ENCODE measurements at places on chromosomes 1 and 21. TPM values are rescaled to one million over a fixed set of nuclear protein-coding genes. Genes with fewer than 3 reads are reported as not detected.

CD5L gene
- not detected for polyA plus RNA-seq

OR2G6 gene
- not detected for polyA plus RNA-seq

- H3K27ac ChIP-seq, result no peak overlapping the region
- H3K27me3 ChIP-seq, result no peaks in the 10 kb centered on the region
- no peak overlapping the region for H3K4me3 ChIP-seq
- no peaks in the 10 kb centered on the region for H3K36me3 ChIP-seq
- H3K4me1 ChIP-seq, result no peaks in the 10 kb centered on the region
These were observed 1030.0 kb upstream of the TMPRSS15 start for GRCh38 chr21:19433623-19434022.

ADGRL4 gene
- polyA plus RNA-seq, result 21.3 TPM

- H3K27me3 ChIP-seq, result no peaks in the 10 kb centered on the region
- H3K4me3 ChIP-seq, result no peak overlapping the region
- H3K4me1 ChIP-seq, result peaks cover 41% of the 10 kb centered on the region
- 0 out of 2 replicates have a peak overlapping the region, but pooled peaks have one; percentile 3 for H3K27ac ChIP-seq
These were observed 460.1 kb upstream of the RUNX1 start for GRCh38 chr21:35509001-35509704.

- no peak overlapping the region for H3K27ac ChIP-seq
- no peaks in the 10 kb centered on the region for H3K36me3 ChIP-seq
- no peaks in the 10 kb centered on the region for H3K4me1 ChIP-seq
- no peak overlapping the region for H3K4me3 ChIP-seq
- H3K27me3 ChIP-seq, result no peaks in the 10 kb centered on the region
These were observed 244.8 kb downstream of the RPS6KC1 start for GRCh38 chr1:213295860-213296259.

GRCh38 chr1:178724376-178724727, 692 bp upstream of the RALGPS2 start:
- no peaks in the 10 kb centered on the region for H3K36me3 ChIP-seq
- peak overlapping the region; percentile 96 for H3K4me3 ChIP-seq
- DNase-seq, result no peak
- peaks cover 29% of the 10 kb centered on the region for H3K4me1 ChIP-seq
- H3K27me3 ChIP-seq, result no peaks in the 10 kb centered on the region
- no peak overlapping the region for H3K27ac ChIP-seq

DIO1 gene
- not detected for polyA plus RNA-seq

DNA sequence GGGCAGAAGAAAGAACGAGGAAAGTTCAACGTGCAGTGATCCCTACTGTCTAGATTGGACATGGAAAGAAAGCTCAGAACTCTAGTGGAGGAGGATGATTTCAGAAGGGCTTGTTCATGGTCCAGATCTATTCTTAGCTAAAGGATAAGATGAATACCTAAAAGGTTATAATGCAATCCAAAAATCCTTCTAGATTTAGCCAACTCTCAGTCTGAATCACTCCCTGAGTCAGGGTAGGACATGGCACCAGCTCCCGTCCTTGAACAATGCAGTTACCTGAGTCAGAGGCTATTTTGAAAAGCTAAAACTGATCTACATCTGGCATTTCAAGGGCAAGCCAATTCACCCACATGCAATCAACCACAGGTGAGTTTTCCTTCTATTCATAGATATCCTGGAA, 38.8 kb upstream of the HIVEP3 start:
- DNase-seq, result peak; percentile 94
- peak overlapping the region; percentile 21 for H3K4me3 ChIP-seq
- H3K27me3 ChIP-seq, result no peaks in the 10 kb centered on the region
- no peaks in the 10 kb centered on the region for H3K36me3 ChIP-seq
- peak overlapping the region; percentile 40 for H3K27ac ChIP-seq

DNA sequence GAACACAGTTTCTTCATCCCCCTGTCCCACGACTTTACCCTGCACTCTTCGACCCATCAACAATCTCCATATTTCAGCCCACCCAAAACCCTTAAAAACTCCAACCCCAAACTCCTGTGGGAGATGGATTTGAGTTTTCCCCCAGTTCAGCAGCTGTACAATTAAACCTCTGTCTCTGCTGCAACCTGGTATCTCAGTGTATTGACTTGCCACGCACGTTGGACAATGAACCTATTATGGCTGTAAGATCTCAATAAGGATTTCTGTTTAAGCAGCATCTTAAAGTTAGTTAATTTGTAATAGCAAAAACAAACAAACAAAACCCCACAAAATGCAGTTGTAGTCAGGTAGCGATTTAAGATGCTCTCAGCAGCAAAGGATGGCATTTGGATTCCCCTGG, 119.1 kb downstream of the TGFBR3 start:
- no peak for DNase-seq
- no peak overlapping the region for H3K4me3 ChIP-seq
- no peaks in the 10 kb centered on the region for H3K27me3 ChIP-seq
- no peak overlapping the region for H3K27ac ChIP-seq
- H3K36me3 ChIP-seq, result no peaks in the 10 kb centered on the region

DNA sequence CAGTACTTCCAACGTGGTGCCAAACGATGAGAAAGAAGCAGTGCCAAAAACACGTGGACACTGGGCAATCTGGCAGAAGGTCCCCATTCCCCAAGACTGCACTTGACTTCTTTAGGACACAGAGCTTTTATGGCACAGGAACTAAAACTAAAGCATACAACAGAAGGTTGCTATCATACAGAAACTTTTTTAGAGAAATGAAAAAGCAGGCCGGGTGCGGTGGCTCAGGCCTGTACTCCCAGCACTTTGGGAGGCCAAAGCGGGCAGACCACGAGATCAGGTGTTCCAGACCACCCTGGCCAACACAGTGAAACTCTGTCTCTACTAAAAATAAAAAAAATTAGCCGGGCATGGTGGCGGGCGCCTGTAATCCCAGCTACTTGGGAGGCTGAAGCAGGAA, 43.0 kb downstream of the GNB1 start:
- H3K27ac ChIP-seq, result no peak overlapping the region
- H3K36me3 ChIP-seq, result no peaks in the 10 kb centered on the region
- 0 out of 2 replicates have a peak, but pooled peaks cover 1% of the 10 kb centered on the region for H3K4me1 ChIP-seq
- no peak overlapping the region for H3K4me3 ChIP-seq

- no peak for DNase-seq
- H3K4me1 ChIP-seq, result no peaks in the 10 kb centered on the region
- H3K27ac ChIP-seq, result no peak overlapping the region
- H3K4me3 ChIP-seq, result no peak overlapping the region
These were observed 13.0 kb upstream of the C1orf174 start for GRCh38 chr1:3912809-3913685.

PSEN2 gene
- polyA plus RNA-seq, result 7.5 TPM

DNA sequence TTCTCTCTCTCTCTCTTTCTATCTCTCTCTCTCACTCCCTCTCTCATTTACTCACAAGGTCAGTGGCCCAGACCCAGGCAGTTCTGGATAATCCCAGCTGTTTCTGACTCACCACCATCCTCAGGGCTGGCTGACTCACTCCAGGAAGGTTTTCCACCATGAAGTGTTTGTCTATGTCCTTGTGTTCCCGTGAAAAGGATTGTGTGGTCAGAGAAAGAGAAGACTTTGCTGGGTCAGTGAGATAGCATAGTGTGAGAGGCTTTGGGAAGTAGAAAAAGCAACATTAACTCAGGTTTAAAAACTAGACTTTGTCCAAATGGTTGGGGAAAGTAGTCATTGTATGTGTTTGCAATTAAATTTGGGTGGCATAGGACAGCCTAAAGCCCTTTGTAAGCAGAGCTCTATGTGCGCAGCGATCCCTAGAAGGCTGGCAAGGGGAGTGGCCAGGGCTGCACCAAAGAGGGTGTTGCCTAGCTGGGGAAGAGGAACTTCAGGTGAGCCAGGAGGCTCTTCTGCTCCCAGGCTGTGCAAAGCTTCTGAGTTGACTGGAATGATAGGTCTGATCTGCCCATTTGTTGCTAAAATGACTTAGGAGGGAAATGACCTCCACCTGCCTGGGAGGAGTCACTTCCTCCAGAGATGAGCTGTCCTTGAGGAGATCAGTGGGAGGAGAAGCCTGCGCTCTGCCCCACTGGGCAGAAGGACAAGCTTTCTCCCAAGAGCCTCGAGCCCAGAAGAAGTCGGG, 4.9 kb upstream of the CAPN2 start:
- H3K27ac ChIP-seq, result peak overlapping the region; percentile 97

DNA sequence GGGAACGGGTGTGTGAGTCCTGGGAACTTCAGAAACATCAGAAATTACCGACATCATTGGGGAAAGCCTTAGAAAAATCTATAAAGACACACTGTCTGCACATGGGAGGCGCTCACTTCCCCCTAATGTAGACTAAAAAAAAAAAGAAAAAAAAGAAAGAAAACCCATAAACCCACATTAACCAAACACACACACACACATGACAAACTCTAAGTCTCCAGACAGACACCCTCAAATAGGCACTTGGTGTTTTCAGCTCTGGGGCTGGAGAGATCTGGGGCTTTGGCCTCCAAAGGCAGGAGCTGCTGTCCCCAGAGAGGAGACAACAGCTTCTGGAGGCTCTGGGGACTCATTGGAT, 13.2 kb upstream of the SDHB start:
- no peaks in the 10 kb centered on the region for H3K36me3 ChIP-seq
- peaks cover 7% of the 10 kb centered on the region for H3K4me1 ChIP-seq
- H3K27me3 ChIP-seq, result no peaks in the 10 kb centered on the region
- H3K4me3 ChIP-seq, result no peak overlapping the region
- no peak overlapping the region for H3K27ac ChIP-seq
- no peak for DNase-seq

TEKT2 gene
- not detected for polyA plus RNA-seq

KCNN3 gene
- not detected for polyA plus RNA-seq

GUCA2B gene
- polyA plus RNA-seq, result not detected

DNA sequence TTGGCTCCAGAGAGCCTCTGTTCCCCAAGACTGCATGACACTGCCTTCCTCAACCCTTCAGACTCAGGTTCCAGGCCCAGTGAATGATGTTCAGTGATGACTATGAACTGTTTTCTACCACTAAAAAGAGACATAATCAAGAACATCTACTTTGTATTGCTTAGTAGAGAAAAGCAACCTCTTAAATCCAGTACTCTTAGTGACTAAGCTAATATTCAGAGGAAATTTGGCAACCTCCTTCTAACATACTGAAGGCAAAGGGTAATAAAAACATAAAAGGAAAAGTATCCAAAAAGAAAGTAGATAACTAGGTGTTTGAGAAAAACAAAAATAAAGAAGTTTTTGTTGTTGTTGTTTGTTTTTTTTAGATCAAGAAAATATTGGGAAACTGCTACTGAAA, 153.3 kb upstream of the RUNX1 start:
- peaks cover 61% of the 10 kb centered on the region for H3K4me1 ChIP-seq
- H3K36me3 ChIP-seq, result no peaks in the 10 kb centered on the region
- H3K27me3 ChIP-seq, result no peaks in the 10 kb centered on the region

GRCh38 chr1:9448132-9449109, 90.8 kb upstream of the SLC25A33 start:
- H3K4me3 ChIP-seq, result no peak overlapping the region
- no peaks in the 10 kb centered on the region for H3K36me3 ChIP-seq
- H3K27ac ChIP-seq, result no peak overlapping the region
- DNase-seq, result no peak
- no peaks in the 10 kb centered on the region for H3K4me1 ChIP-seq
- H3K27me3 ChIP-seq, result no peaks in the 10 kb centered on the region

GRCh38 chr1:245195398-245195797, 40.6 kb downstream of the KIF26B start:
- no peak overlapping the region for H3K27ac ChIP-seq
- DNase-seq, result no peak
- H3K4me1 ChIP-seq, result peaks cover 12% of the 10 kb centered on the region
- no peaks in the 10 kb centered on the region for H3K27me3 ChIP-seq

DNA sequence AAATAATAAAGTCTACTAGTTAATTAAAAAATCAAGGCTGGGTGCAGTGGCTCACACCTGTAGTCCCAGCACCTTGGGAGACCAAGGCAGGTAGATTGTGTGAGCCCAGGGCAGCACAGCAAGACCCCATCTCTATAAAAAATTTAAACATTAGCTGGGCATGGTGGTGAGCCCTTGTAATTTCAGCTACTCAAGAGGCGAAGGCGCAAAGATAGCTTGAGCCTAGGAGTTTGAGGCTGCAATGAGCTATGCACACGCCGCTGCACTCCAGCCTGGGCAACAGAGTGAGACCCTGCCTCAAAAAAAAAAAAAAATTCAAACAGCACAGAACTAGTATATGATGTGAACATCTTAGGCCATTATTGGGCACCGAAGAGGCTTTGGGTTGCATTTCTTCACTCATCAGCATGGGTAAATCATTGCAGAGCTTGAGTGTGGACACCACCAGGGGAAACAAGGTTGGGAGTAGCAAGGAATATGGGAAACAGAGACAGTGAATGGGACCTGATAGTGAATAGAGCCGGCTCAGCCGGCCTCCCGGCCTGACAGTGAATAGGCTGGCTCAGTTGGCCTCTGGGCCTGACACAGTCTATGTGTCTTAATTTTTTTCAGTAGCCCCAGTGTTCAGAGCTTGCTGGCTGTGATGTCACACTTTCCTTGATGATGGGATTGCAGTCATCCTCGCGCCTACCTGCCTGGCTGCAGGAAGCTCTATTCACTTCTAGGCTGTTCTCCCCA, 89.1 kb upstream of the ERRFI1 start:
- H3K4me1 ChIP-seq, result peaks cover 21% of the 10 kb centered on the region
- H3K27ac ChIP-seq, result no peak overlapping the region
- H3K27me3 ChIP-seq, result no peaks in the 10 kb centered on the region
- no peak overlapping the region for H3K4me3 ChIP-seq

- no peaks in the 10 kb centered on the region for H3K4me1 ChIP-seq
- H3K27ac ChIP-seq, result no peak overlapping the region
- H3K4me3 ChIP-seq, result no peak overlapping the region
- no peaks in the 10 kb centered on the region for H3K36me3 ChIP-seq
These were observed 10.4 kb downstream of the COL18A1 start for GRCh38 chr21:45415188-45415942.

GRCh38 chr1:230641346-230641745, 935 bp upstream of the COG2 start:
- peaks cover 10% of the 10 kb centered on the region for H3K4me1 ChIP-seq
- DNase-seq, result peak; percentile 13
- no peaks in the 10 kb centered on the region for H3K36me3 ChIP-seq
- no peak overlapping the region for H3K27ac ChIP-seq
- H3K4me3 ChIP-seq, result no peak overlapping the region

DNA sequence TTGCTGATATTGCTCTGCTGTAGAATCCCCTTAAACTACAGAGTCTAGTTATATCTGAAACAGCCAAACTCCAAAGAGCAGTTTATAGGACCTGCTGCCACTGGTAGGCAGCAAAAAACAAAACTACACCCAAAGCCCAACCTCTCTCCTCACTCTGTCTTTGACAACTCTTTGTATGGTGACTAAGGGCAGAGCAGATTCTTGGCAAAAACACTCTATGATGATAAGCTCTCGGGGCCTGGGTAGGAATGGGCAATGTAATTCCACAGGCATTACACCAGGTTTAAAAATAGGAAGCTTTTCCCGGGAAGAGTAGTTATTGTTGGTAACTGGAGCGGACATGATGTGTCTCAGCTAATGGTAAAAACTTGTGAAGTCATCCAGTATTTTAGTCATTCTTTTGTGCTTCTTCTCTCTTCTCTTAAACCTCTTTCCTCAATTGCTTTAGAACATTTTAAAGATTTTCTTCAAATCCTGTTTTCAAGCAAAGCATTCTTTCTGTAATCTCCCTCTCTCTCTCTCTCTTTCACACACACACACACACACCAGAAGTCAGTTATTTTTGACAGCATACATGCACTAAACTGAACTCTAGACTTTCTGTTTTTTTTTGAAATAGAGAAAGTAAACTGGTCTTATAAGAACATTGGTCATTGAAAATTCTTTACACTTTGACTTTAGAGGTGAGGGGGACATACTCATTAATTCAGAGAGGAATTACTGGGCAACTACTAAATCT, 193.5 kb downstream of the PAPPA2 start:
- DNase-seq, result peak; percentile 96
- no peaks in the 10 kb centered on the region for H3K27me3 ChIP-seq
- peaks cover 21% of the 10 kb centered on the region for H3K4me1 ChIP-seq
- H3K4me3 ChIP-seq, result peak overlapping the region; percentile 56
